ENCODE measurements at places on chromosomes 7 and 10.

- DNase-seq: no peak
Observed at GRCh38 chr10:78942091-78942501, 126.7 kb upstream of the ZMIZ1 start.

- no peak for DNase-seq
Observed at GRCh38 chr7:34749446-34749845, 91.4 kb downstream of the NPSR1 start.

DNA sequence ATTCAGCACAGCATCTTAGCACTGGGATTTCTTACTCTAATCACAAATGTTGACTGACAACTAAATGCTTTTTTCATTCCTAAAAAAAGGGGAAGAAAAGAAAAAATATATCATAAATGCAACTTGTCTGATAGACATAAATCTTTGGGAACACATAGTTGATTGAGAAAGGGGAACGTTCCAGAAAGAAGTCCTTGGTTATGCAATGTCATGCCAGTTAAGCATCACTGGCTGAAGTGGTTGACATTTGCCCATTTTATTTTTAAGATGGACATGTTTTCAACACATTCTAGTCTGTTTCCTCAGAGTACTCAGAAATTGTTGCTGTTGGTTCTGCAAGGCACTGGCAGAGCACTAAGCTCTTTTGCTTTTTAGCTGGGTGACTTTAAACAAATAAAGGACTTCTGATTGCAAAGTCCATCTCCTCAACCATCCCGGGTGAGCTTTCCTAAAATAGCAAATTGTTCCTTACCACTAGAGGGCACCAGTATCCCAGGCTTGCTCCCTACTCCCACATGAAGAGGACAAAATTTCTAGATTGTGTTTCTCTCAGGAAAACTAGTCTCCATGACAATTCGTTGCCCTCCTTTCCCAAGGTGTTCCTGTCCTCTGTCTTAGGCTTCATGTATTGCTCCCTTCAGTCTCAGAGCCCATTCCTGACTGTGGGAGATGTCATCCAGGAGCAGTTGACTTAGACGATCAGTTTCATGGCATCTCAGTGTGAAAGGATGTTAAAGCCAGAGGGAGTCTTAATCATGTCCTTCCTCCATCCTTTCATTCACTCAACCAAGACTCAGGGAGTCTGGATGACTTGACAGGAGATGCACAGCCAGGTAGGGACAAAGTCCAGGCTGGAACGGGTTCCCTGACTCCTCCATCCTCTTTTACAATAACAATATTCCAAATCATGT, 23.9 kb downstream of the OPALIN start:
- DNase-seq: no peak

DNA sequence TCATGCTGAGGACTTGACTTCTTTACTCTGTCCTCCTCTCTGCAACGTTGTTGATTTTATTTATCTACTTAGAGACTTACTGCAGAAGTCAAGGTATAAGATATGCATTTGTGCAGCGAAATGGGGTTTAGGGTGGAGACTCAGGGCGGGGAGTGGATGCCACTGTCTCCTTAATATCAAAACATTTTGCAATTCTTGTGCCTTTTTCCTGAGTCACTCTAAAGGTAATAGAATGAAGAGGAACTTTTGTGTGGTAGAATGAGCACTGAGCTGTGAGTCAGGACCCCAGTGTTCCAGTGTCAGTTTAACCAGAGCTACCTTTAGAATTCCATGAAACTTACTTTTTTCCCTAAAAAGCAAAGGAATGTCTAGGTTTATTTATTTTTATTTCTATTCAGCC, 78.2 kb downstream of the VTI1A start:
- no peak for DNase-seq

DNA sequence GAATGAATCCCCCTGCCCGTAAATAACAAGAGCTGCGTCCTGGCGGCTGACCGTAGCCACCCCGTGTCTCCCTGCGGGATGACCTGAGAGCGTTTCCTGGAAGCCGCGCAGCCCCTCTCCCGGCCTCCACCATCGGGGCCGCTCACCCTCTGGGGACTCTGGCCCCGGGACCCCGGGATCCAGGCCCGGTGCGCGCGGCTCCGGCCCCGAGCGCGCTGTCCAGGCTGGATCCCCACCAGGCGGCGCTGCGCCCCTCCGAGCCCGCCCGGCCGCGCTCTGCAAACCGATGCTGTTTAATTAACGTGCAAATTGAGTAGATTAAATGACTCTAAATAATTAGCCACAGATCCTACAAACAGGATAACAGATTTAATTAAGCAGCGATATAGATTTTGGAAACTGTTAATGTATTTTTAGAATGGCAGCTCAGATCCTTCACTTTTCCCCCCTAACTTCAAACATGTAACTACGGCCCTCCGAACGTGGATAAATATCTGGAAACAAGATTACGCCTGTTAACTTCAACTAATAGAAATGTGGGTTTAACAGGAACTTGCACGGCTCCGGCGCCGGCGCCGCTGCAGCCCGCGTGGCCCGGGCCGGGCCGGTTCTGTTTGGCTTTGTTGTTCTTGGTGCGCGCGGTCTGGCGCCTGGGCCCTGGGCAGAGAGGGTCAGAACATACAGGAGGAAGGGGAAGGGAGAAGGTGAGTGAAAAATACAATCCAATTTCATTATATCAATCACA, 7.1 kb upstream of the UNCX start:
- DNase-seq: no peak

DNA sequence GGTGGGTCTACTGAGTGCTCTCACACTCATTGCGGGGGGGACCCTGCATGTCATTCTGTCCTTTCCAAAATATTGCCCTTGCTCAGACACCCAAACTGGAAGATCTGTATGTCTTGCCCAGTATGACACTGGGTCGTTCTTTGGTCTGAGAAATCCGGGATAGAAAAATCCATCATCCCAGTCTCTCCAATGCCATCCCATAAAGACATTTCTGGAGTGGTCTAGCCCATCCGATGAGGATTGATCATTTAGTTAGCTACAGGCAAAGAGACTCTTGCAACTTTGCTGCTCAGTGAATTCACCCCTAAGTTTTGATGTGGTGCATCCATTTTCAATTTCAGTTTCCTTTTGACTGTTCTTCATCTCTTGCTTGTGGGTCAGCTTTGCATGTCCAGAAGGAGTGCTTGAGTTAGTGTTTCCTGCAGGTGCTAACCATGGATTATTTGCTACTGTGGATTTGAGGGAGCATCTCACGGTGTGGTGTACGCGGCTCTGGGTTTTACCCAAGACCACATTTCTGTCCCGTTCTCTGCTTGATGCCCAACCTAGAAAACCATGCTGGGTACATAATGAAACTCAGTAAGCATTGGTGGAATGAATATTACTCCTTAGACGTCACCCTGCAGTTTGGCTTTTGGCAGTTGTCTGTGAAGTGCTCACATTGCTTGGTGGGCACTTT, 247.0 kb upstream of the MKI67 start:
- no peak for DNase-seq

DNA sequence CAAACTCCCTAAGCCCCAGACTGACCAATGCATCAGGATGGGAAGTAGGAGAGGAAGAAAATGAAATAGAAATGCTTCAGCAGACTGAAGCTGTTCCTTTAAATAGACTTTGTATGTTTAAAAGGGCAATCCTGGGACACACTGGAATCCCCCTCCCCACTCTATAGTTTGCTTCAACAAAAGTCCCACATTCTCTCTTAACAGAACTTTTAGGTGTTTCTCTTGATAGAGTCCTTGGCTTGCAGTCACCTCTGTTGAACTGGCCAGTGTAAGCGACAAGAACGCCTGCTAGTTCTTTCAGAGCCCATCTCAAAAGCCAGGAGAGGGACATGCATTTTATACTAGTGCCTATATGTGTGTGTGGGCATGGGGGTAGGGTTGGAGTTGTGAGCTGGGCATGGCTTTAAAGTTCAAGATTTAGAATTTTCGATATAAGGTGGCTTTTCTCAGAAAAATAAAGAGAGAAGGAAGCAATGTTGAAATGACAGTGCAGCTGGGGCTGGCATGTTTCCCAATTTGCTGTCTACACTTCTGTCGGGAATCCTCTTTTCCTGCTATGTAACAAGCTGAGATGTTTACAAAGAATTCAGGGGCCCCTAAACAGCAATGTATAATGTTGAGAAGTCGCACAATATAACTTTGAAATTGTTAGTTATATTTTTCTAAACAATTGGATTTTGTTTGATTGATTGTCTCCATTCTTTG, 2.1 kb downstream of the TBX20 start:
- peak; percentile 91 for DNase-seq

- DNase-seq: no peak
Observed at GRCh38 chr10:32332299-32332750, 14.6 kb downstream of the EPC1 start.

DNA sequence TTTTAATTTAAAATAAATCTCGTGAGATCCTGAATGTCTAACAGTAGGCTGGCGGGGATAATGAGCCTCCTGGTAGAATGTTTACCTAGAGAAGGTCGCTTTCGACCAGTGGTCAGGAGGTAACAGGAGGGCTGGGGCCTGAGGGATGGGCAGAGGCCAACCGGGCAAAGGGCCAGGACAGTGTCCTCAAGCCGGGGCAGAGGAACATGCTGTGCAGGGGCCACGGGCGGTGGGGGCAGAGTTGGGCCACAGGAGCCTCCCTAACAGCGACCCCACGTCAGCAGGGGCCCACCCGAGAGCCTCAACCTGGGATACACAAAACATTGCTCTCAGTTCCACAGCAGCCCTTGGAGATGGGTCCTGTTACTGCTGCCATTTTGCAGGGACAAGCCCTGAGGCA, 14.5 kb downstream of the CFAP46 start:
- no peak for DNase-seq

- DNase-seq: no peak
Observed at GRCh38 chr7:2138146-2138765, 94.5 kb downstream of the MAD1L1 start.

DNA sequence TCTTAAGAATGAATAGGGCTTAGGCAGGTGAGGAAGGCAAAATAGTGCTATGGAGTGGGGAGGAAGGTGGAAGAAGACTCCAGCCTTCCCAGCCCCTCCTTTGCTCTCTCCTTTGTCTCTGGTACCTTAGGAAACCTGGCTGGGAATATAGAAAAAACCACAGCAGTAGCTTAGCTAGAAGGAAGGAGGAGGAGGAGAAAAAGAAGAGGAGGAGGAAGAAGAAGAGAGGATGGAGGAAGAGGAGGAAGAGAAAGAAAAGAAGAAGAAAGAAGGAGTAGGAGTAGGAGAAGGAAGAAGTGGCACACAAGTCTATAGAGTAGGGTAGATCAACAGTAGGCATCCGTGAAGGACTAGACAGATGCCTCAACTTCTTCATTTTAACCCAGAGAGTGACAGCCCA, 36.5 kb upstream of the FAM180A start:
- no peak for DNase-seq

- DNase-seq: no peak
Observed at GRCh38 chr10:121654021-121654545, 55.8 kb upstream of the FGFR2 start.

DNA sequence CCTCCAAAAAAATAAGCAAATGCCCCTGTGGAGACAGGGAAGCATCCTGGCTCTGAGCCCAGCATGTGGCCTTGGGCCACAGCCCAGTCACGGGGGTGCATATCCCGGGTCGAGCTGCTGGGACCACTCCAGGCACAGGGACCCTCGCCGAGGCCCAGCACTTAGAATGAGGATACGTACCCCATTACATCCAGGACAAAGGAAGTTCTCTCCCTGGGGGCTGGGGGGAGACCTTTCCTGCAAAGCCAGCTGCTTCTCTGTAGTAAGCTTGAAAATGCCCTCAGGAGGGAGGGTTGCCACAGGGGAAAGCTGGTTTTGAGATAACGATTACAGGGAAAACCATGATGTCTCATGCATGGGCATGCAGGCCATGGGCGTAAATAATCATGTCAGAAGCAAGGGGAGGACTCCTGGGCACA, 75.5 kb downstream of the HIPK2 start:
- DNase-seq: no peak

- DNase-seq: no peak
Observed at GRCh38 chr7:24870766-24871165, 109.2 kb downstream of the OSBPL3 start.

GRCh38 chr10:17847585-17848296, 38.6 kb downstream of the MRC1 start:
- no peak for DNase-seq

GRCh38 chr7:32453341-32454011, 36.7 kb downstream of the LSM5 start:
- DNase-seq: no peak

GRCh38 chr7:156257904-156258303, 382.7 kb upstream of the RNF32 start:
- no peak for DNase-seq

GRCh38 chr7:54336800-54337199, 205.4 kb upstream of the VSTM2A start:
- no peak for DNase-seq

- DNase-seq: no peak
Observed at GRCh38 chr7:127717502-127718339, 65.7 kb downstream of the SND1 start.

- no peak for DNase-seq
Observed at GRCh38 chr7:6628045-6628444, 9.1 kb upstream of the ZNF316 start.

DNA sequence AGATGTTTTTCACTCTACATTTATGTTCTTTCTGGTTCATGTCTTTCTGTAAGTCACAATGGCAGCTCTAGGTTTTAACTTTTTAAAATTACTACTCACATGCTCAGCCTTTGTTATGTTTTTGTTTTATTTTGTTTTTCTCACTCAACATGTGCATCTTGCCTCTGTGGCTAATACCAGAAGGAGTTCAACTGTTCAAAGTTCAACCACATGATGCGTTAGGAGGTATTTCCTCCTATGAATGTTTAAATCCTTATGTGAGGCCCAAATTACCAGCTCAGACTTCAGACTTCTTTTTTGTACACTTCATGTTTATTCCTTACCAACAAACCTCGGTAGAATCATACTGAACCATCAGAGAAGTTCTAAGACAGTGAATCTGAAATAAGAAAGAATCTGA, 151.6 kb downstream of the MALRD1 start:
- DNase-seq: no peak

GRCh38 chr10:3807928-3808496, 23.0 kb upstream of the KLF6 start:
- no peak for DNase-seq

- DNase-seq: no peak
Observed at GRCh38 chr7:82428186-82428961, 15.2 kb downstream of the CACNA2D1 start.

- DNase-seq: peak; percentile 64
Observed at GRCh38 chr7:150432915-150433892, 17.2 kb upstream of the GIMAP8 start.

DNA sequence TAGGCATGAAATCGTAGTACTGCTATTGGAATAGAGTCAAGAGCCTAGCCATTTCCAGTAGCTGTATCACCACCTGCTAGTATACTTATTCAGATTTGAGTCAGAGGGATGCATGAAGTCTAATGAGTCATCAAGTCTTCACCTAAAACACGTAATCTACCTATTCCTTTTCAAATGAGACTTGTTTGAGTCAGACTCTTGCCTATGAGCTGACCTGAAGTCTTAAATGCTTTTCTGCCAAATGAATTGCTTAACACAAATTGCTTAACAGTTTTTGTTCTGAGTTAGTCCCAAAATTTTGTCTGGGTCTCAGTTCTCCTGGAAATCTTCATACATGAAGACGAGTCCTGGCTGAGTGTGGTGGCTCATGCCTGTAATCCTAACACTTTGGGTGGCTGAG, 165.2 kb downstream of the GNAT3 start:
- no peak for DNase-seq

GRCh38 chr10:96417441-96417840, 58.6 kb upstream of the OPALIN start:
- no peak for DNase-seq

Data from GF-D8 (cell line).